ENCODE measurements at places on chromosomes 11 and 22.

DNA sequence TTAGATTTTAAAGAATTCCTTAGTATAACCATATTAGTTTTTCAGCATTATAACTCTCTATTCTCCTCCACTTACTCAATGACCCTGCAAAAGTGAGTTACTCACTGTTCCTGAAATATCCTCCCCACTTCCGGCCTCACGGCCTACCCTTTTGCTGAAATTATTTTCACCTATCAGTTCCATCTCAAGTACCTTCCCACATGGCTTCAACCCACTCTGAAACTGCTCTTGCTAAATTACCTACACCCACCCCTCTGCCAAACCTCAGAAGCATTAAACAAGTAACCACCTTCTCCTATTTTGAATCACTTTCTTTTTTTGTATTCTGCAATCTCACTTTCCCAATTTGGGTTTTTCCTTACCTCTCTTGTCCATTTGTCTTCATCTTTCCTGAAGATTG is 37.7 kb downstream of the OR5P2 start:
- no peak for DNase-seq

- DNase-seq = no peak
Measured at GRCh38 chr22:29388759-29389090, 355 bp upstream of the AP1B1 start.

DNA sequence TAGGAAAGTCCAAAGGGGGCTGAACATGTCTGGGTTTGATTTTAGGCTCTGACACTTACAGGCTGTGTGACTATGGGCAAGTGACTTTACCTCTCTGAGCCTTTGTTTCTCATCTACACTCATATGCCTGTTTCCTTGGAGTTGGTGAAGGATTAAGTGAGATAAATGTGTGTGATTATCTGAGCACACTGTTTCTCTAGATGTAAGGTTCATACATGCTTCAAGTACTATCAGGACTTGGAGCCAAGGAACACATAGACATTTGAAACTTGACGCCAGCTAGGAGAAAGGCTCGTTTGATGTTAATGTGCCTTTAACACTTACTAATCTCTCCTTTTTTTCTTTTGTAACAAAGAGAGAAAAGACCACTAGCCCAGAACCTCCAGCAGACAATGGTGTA is 9.7 kb downstream of the CRYBB1 start:
- DNase-seq = no peak

DNA sequence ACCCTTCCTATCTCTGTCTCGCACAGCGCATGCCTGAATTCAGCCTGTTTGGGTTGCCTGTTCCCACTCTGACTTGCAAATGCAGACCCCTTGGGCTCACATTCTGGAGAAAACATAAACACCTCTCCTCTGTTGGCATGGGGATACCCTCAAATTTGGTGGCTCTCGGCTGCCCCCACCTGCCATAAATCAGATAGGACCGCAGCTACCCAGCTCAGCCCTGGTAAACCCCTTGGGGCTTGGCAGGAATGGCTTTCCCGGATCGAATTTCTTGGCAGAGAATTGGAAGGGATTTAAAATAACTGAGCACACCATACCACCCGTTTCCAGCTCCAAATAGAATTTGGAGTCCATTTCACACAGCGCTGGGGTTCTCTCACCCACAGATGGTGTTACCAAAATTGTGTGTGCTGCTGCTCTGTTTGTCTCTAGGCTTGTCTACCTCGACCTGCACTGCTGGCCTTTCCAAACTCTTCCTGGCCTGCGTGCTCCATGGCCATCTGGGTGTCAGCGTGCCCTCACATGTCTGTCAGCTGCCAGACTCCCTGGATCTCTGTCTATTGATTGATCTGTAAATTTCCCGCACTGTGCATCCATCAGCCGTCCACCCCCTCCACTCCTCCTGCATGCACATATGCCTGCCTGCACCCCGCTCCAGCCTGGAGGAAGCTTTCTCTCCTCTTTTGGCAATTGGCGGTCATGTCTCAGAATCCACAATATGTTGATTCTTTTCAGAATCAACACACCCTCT is 134.0 kb downstream of the NTM start:
- DNase-seq = no peak

- no peak for DNase-seq
Measured at GRCh38 chr11:128503245-128503991, 83.9 kb downstream of the ETS1 start.

DNA sequence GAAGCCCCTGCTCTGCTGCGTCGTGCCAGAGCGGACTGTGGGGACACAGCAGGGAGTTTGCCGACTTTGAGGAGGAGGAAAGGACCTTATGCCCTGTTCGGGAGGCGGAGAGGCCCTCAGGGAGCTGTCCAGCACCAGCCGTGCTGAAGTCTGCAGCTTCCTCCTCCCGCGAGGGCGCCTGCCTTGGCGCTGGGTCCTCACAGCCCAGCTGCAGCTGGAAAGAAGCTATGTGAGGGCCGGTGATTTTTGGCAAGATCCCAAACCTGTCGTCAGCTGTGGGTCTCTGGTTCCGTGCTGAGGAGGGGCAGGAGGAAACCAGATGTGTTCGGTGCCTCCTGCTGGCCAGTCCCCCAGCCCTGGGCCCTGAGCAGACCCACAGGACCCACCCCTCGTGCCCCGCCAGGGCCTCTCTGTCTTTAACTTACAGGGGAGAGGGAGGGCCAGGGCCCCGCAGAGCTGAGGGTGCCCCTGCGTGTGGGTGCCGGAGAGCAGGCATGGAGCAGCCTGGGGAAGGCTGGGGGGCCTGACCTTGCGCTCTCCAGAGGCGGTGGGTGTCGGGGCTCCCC is 12.0 kb downstream of the BRSK2 start:
- DNase-seq = no peak

DNA sequence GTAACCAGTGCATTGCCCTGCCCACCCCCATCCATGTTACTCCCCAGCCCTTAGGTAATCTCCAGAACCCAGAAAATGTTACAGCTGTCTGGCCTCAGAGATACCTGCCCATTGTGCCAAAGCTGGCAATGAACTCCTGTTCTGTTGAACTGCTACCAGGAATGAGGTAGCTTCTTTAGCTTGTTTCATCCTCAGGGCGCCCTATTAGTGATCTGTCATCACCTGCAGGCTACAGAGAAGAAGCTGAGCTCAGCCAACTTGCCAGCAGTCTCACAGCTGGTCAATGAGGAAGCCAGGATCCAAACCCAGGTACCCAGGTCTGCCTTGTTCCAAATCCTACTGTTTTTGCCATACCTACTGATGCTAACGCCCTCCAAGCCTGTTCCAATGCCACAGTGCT is 88.7 kb downstream of the GALNT18 start:
- DNase-seq = no peak

GRCh38 chr11:74018331-74019005 is 9.6 kb upstream of the UCP3 start:
- no peak for DNase-seq

- DNase-seq = no peak
Measured at GRCh38 chr11:28514391-28514790, 406.2 kb downstream of the METTL15 start.

GRCh38 chr11:88507771-88508417 is 170.4 kb upstream of the CTSC start:
- no peak for DNase-seq

- DNase-seq = no peak
Measured at GRCh38 chr11:117833401-117833891, 8.9 kb upstream of the FXYD2 start.

GRCh38 chr11:120179057-120179672 is 31.7 kb upstream of the OAF start:
- no peak for DNase-seq

GRCh38 chr22:44547371-44547770 is 49.3 kb upstream of the RTL6 start:
- no peak for DNase-seq

GRCh38 chr22:44935724-44936123 is 74.1 kb downstream of the PHF21B start:
- no peak for DNase-seq

DNA sequence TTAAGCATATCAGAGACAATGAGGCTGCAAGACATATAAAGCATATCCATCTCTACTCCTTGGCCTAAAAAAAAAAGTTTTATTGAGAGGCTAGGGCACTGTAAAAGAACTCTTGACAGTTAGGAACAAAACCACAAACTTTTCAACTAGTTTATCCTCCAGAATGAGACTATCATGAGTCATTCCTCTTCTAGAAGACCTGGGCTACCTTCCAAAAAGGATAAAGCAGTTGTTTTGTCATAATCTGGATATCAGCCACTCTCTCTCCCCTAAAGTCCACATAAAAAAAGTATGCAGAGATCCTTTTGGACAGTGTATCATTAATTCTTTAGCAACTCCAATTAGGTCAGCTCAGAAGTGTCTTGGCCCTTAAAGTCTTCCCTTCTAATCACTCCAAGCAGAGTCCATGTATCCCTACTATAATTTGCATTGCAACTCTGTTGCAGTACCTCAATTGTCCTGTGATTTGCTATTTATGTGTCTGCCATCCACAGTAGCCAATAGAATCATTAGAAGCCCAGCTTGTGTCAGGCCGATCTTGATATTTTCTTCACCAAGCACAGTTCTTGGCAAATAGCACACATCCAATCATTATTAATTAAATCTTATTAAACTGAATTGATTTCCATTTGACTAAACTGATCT is 10.4 kb downstream of the OR51T1 start:
- no peak for DNase-seq

DNA sequence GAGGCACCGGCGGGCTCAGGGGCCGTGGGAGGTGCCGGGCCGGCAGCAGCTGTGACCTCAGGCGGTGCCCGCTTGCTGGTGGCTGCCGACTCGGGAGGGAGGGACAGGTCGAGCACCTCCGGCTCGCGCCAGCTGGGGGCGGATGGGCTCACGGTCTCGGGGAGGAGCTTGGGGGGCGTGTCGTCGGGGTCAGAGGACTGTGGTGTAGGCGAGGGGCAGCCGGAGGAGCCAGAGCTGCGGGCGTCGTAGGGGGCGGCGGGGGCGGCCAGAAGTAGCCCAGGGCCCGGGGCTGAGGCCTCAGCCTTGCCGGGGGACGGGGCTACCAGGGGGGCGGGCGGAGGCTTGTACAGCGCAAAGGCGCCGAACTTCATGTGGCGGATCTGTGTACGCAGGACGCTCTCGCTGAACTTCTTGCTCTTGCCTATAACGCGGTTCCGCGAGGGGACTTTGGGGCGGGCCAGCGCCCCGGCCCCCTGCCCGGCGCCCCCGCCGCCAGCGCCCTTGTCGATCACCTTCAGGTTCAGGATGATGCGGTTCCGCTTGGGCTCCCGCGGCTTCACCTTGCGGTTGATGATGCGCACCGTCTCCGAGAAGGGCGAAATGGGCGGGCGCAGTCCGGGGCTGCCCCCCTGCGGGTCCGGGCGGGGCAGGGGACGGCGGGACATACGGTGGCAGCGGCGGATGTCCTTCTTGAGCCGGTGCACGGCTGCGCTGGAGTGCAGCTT is 5.5 kb downstream of the CBX6 start:
- DNase-seq = no peak

DNA sequence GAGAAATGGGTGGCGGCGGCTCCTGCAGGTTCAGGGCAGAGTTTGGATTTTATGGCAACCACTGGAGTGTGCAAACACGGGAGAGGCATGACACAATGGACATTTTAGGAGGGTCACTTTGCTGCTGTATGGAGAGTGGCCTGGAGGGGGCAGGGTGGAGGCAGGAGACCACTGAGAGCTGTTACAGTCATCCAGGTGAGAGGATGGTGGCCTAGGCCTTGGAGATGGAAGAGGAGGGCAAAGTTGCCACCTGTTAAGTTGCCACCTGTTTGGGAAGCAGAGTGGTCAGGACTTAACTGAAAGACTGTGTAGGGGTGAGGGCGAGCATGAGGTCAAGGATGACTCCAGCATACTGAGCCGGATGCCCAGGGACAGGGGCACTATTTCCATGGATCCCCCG is 2.3 kb upstream of the RAD9A start:
- DNase-seq = no peak

DNA sequence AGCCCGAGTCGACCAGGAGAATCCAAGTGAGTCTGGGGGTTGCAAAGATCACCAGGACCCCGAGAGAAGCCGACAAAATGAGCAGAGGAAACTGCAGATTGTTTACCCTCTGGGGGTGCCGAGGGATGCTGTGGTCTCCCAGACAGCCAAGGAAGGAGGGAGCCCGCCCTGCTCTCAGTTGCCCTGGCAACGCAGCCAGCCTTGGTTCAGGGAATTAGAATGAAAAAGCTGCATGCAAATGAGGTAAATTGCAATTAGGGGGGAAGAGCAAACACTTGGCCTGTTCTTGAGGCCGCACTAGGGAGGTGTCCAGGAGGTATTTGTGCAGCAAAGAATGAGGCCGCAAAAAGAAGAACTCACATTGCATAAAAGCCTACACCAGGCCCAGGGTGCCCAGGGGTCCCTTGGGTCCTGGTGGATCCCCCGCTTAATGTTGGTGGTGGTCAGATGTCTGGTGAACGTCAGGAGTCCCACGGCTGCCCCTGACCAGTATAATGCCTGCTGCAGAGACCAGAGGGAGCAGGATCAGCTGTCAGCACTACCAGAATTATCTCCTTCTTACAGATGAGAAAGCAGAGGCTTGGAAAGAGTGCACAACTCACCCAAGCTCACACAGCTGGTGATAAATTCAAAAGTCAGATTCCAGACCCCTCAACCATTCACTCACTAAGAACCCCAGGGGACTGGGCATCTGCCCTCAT is 40.3 kb upstream of the ATXN10 start:
- no peak for DNase-seq

DNA sequence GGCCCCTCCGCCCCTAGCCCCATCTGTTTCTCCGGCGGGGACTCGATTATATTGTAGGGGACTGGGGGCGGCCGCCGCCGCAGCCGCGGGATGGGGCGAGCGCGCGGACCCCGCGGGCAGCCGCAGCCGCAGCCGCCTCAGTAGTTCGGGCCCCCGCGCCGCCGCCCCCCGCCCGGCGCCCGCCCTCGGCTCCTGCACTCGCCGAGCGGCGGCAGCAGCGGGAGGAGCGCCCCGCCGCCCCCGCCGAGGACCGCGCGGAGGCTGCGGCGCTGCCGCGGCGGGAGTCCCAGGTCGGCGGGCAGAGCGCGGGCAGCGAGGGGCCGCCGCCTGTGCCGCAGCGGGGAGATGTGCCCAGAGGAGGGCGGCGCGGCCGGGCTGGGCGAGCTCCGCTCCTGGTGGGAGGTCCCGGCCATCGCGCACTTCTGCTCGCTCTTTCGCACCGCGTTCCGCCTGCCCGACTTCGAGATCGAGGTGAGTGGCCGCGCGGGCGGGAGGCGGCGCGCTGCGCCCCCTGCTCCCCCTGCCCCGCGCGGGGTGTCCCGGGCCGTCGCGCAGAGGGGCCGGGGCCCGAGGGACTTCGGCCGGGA is at the start of gene CECR2:
Gene CECR2, plus strand, starts transcription at position 22 of the 587 bp plus-strand sequence. Its CDS starts 324 bp downstream, at position 346.
- no peak for DNase-seq

GRCh38 chr11:92628401-92629292 is 340.8 kb upstream of the MTNR1B start:
- DNase-seq = no peak

DNA sequence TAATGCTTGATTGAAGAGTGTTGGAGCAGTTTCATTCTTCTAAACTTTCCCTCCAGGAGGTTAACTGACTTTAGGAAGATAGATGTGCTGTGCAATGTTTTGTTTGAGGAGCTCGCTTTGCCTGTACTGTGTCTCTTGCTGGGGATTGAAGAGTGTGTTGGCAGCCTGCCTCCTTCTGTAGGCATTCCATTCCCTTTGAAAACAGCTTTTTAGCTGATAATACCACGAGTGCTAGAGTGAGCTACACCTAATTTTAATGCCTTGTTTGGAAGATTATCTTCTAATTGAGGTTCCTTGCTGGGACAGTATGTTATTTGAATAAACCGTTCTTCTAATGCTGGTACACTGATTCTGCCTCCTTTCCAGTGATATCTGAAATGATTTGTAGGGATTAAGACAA is 7.2 kb downstream of the DDX10 start:
- no peak for DNase-seq

GRCh38 chr22:40651057-40651456 is 14.5 kb upstream of the MRTFA start:
- no peak for DNase-seq
